ENCODE measurements at places on chromosomes 11 and 22.

- no peak for DNase-seq
Observed at GRCh38 chr11:65816696-65817095, 17.1 kb upstream of the SNX32 start.

DNA sequence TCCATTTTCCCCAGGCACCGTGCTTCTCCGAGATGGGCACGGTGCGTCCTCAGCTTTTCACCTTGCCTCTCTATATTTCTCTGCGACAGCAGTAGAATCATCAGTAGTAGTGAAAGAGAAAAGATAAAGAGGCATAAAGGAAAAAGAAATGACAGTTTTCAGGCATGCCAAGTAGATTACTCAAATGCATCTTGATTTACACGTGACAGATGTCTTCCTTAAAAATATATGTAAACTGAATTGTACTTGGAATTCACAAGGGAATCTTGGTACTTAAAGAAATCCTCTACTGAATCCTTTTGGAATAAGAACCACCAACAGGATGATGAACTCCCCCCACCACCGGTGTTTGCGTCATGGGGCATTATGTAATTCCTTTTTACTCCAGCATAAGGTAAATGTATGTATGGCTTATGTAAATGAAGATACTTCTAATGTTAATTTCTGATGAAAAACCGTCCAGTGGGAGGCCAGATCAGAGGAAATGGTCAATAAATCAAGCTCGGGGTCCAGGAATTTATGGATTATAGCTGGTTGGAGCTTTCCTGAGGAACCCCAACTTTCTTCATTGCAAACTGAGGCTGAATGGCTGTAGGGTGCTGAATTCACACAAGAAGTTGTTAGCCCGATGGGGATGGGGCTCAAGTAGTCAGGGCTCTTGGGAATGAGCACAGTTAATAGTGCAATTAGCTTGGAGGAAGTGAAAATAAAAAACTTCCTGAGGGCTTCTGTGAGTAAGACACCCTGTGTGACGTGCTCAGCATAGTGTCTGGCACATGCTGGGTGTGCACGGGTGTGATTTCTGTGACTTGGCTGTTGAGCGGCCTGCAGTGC lies 630.4 kb downstream of the OPCML start:
- DNase-seq, result no peak

- no peak for DNase-seq
Observed at GRCh38 chr11:130673698-130674097, 225.3 kb downstream of the ADAMTS15 start.

GRCh38 chr11:112789481-112789880 lies 171.7 kb upstream of the NCAM1 start:
- no peak for DNase-seq

GRCh38 chr11:77449060-77449521 lies 24.8 kb downstream of the PAK1 start:
- no peak for DNase-seq

DNA sequence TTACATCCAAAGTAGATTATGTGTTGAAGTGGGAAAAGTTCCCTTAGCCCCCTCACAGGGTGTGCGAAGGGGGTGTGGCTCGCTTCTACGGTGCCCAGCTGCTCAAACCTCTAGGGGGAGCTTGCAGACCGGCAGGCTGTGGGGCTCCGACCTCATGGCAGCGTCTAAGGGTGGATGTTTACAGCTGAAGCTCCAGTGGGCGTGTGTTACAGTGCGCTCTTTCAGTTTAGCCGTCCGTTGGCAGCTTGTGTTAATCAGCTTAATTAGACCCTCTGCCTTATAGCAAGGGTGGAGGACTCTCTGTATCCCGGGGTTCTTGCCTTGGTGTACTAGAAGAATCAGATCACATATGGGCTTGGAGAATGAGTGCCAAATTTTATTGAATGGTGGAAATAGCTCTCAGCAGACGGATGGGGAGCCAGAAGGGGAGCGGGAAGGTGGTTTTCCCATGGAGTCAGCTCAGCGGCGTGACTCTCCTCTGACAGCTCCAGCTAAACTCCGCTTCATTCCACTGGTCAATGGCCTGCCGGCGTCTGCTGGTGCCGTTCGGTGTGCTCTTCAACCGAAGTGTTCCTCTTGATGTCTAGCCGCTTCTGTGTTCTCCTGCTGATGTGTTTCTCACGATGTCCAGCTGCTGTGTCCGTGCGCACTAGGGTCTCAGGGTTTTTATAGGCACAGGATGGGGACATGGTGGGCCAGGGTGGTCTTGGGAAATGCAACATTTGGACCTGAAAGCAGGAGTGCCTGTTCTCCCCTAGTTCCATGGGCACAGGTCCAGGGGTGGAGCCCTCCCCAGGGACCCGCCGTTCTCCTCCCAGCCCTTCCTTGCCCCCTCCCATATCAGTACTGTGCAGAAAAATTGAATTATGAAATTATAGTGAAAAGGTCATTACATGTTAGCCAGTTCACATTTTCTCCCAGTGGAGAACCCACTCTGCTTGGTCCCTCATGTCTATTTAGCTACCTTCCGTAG lies 28.6 kb upstream of the OR10G7 start:
- DNase-seq, result no peak

DNA sequence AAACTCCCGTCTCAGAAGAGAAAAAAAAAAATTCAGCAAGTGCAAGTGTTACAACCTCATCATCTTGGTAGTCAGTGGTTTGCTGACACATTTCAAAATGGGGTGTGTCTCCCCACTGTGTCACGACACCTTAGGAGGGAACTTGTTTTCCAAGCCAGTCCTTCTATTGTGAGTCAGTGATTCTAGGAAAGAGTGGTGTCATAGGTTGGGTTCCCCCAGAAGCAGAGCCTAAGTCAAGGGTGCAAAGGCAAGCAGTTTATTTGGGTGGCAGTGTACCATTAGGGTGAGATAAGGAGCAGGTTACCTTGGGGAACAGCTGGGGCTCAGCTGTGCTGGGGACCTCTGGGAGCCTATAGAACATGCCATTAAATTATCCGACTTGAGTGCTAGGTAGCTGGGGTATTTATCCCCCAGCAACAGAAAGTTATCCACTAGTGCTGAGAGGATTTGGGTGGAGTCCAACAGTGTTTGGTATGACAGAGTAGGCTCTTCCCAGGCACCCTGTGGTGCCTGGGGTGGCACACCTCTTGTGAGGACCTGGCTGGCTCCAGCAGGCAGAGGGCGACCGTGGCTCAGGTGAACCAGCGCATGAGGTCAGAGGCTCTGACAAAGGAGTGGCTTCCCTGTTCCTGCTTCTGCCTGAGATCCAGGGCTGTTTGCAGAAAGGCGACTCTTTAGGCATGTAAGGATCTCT lies 41.7 kb downstream of the KIAA1671 start:
- DNase-seq, result peak; percentile 8

GRCh38 chr11:112852143-112852866 lies 108.9 kb upstream of the NCAM1 start:
- DNase-seq, result no peak

- no peak for DNase-seq
Observed at GRCh38 chr11:77821349-77821851, 456 bp downstream of the AAMDC start.

GRCh38 chr11:79512706-79513469 lies 72.1 kb upstream of the TENM4 start:
- no peak for DNase-seq

GRCh38 chr11:70818351-70818750 lies 420.0 kb downstream of the CTTN start:
- DNase-seq, result no peak

DNA sequence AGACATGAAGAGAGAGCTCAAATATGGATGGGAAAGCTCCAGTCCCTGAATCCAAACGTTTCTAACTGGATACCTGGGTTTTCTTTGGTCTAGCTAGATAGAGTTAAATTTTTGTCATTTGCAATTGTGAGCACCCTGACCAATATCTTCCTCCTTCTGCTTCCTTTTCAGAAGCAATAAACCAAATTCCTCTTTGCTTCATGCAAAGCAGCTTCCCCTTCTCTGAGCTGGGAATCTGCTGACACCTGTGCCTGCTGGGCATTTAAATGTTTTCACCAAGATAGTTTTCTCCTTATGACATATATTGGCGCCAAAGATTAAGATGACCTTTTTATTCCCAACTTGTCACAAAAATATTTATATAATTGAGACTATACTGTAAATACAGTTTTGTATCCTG lies 27.9 kb upstream of the PAK1 start:
- DNase-seq, result no peak

- DNase-seq, result no peak
Observed at GRCh38 chr11:120179057-120179672, 31.7 kb upstream of the OAF start.

DNA sequence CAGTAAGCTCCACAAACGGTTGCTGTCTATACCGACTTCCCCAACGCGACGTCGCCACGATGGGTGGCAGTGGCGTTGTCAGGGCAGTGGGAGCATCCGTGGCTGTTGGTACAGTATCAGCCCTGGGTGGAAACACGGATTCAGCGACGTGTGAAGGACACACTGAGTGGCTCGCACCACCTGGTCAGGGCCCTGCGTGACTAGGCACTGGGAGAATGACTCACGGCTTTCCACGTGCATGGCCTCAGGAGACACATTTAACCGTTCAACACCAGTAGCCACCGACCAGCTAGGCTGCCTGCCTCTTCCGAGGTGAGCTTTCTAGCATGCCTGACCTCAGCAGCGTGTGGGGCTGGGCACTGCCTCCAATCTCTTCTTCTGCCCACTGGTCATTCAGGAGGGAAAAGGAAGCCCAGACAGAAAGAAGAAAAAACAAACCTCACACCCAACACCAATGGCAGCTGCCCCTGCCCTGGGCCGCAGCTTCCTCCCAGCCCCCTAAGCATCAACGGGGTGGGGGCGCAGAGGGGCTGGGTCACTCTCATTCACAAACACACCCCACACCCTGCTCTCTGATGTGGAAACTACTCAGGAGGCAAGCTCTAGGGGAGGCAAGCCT lies 59.0 kb downstream of the MYH9 start:
- DNase-seq, result no peak

DNA sequence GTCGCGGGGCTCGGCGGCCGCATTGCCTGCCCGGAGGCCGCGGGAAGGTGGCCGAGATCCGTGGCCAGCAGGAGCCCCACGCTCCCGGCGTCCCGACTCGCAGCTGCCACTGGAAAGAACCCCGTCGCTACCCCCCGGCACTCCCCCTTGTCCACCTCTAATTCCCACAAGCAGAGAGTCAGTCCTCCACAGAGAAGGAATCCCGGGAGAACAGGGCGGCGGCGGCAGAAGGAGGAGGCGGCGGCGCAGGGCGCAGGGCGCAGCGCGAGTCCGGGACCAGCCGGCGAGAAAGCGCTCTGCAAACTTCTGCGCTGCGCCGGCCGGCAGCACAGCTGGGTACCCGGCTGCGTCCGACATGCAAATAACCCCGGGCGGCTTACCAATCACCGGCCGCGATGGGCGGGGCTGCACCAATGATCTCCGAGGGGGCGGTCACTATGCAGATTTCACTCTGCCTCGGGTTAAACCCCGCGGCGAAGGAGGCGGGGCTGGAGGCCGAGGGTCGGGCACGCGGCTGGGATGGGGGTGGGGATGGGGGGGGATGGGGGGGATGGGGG lies at the start of gene ABTB2:
TSS of gene ABTB2 (minus strand) at position 310 of the 557 bp plus-strand sequence.
- peak; percentile 92 for DNase-seq

- no peak for DNase-seq
Observed at GRCh38 chr11:27603376-27603990, 96.8 kb downstream of the BDNF start.

DNA sequence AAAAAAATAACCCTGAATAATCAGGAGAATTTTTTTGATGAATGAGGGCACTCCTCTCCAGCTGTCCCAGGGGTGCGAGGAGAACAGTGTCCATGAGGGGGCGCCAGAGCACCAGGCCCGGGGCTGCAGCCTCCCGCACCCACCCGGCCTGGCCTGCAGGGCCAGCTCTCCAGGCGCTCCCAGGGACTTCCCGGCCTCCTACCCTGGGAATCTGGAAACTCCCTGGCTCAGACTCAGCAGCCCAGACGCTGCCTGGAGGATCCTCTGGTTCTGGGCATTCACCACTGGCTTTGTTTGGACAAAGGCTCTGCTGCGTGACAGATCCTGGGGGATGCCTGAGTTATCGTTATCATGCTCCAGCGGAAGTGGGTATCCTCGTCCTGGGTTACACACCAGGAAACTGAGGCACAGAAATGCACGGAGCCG lies 31.0 kb downstream of the MCM5 start:
- peak; percentile 56 for DNase-seq

DNA sequence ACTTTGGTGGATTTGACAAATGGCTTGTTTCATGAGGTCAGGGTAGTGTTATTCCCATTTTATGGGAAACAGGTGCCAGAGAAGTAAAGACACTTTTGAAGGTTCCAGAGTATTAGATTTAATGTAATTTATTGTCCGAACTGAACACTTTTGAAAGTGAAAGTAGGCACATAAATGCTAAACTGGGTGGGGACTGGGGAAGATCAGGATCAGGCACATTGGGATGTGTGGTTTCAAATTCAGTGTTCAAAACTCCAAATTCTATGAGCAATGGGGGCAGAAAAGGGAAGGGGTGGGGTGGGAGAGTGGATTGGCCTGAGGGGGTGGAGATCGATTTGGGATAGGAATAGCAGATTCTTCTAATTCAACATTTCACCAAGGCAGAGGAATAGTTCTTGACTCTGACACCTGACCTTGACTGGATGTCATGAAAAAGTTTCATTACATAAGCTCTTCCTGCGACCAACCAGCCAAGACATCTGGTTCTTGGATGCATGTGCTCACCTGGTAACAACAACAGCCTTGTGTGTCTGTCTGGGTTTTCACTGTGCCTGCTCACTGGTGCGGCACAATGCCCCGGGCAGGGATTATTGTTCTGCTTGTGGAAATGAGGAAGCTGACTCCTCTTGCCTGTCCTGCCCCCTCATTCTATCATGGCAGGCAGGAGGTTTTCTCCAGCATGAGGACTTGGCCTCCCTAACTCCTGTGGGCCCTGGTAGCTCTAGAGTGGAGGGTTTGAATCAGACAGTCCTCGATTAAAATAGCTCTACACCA lies 10.8 kb downstream of the PPFIBP2 start:
- no peak for DNase-seq

DNA sequence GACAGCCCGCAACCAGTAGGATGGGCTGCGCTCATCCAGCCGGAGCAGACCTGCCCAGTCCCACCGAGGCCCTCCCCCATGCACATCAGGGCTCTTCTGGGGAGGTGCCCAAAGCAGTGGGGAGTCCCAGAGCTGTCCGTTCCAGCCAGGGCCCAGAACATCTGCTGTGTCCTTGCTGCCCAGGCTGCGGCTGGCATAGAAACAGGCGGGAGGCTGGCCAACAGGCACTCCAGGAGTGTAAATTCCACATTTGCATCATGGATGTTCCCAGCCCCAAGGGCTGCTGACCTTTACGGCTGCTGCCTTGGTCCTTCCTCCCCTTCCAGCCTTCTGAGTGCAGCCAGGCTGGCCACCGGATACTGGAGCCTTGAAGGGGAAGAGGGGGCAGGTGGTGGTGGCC lies 30.0 kb upstream of the SYT7 start:
- DNase-seq, result no peak

Measured in stimulated activated CD4-positive, alpha-beta T cell treated with anti-CD3 and anti-CD28 coated beads, TNF-alpha, amount 100 ng/mL, for 48 hours (primary cell).